ENCODE measurements at places on chromosomes 3 and 15. TPM values are rescaled to one million over a fixed set of nuclear protein-coding genes. Genes with fewer than 3 reads are reported as not detected.

The ALS2CL gene
- total RNA-seq: 4.9 TPM

The RTP1 gene
- total RNA-seq: not detected

The APBA2 gene
- total RNA-seq: 2.2 TPM

The ADAMTS7 gene
- 5.1 TPM for total RNA-seq

The SUMF1 gene
- total RNA-seq: 64.7 TPM

The GOLGA8G gene
- not detected for total RNA-seq

The NR1I2 gene
- 0.13 TPM for total RNA-seq

The RAD51 gene
- total RNA-seq: 4.8 TPM

The OTOL1 gene
- total RNA-seq: not detected

The ZPLD1 gene
- total RNA-seq: 0.26 TPM

The ISLR gene
- total RNA-seq: 250 TPM

The ACTRT3 gene
- total RNA-seq: 5.0 TPM

The CYP1A2 gene
- total RNA-seq: not detected

The UACA gene
- 121 TPM for total RNA-seq

The TGM5 gene
- total RNA-seq: 0.22 TPM

The SPINK8 gene
- total RNA-seq: not detected

The CPNE4 gene
- not detected for total RNA-seq

The HYAL1 gene
- total RNA-seq: 15.5 TPM

All from articular chondrocyte of knee joint (primary cell).